Stimulated activated naive CD8-positive, alpha-beta T cell treated with anti-CD3 and anti-CD28 coated beads, Interleukin-15, Interleukin-2, amounts not matched to agents 100 U/mL and 50 U/mL, for 24 hours (primary cell): ENCODE measurements at places on chromosomes 13 and 19.

- DNase-seq, result no peak
Observed at GRCh38 chr13:40981949-40982348, 37.2 kb downstream of the ELF1 start.

GRCh38 chr19:11196406-11197287, 698 bp downstream of the KANK2 start:
- DNase-seq, result no peak

DNA sequence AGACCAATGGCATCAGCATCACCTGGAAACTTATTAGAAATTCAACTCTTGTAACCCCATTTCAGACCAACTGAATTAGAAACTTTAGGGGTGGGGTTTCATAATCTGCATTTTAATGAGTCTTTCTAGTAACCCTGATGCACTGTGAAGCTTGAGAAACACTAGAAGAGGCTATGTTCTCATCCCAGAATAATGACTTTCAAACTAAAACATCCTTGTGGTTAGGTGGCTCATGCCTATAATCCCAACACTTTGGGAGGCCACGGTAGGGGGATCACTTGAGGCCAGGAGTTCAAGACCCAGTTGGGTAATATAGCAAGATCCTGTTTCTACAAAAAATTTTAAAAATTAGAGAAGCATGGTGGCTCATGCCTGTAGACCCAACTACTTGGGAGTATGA, 402.4 kb downstream of the DLEU7 start:
- no peak for DNase-seq

GRCh38 chr19:19587771-19588170, 30.7 kb downstream of the PBX4 start:
- DNase-seq, result no peak

DNA sequence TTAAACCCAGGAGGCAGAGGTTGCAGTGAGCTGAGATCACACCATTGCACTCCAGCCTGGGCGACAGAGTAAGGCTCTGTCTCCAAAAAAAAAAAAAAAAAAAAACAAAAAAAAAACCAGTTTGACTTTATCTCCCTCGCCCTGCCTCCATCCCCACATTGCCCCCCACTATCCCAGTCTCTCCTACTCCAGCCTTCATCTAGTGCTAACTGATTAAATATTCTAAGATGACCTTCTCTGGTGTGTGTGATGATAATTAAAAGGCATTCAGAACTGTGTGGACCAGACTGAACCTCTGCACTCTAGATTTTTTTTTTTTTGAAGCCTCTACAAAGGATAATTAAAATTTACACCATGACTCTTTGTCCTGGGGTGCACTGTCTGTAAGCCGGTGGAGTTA, 6.0 kb upstream of the DLL3 start:
- no peak for DNase-seq

- DNase-seq, result no peak
Observed at GRCh38 chr13:87942205-87942604, 271.0 kb downstream of the SLITRK5 start.

DNA sequence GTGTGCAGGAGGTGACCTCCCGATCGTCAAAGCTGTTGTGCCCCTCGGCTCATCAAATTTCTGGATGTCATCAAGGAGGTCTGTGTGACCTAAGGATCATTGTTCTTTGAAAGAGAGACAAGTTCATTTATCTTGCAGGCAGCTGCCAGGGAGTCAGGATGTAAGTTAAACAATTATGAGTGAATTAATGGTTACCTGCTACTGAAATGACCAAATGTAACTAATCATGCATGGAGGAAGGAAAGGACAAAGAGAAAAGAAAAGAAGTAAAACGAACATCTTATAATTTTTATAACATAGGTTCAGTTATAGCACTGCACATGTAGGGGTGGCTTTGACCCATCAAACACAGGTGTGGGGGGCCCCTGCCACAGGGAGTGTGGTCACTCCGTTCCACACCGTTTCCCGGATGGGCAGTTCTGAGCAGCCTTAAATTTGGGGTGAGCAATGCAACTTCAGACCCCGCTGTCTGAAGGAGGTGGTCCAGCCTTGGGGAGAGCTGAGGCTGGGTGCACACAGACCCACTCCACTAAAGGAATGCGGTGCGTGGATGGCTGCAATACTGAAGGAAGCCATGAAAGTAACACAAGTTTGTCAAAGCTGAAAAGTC, 5.3 kb downstream of the CD22 start:
- no peak for DNase-seq

DNA sequence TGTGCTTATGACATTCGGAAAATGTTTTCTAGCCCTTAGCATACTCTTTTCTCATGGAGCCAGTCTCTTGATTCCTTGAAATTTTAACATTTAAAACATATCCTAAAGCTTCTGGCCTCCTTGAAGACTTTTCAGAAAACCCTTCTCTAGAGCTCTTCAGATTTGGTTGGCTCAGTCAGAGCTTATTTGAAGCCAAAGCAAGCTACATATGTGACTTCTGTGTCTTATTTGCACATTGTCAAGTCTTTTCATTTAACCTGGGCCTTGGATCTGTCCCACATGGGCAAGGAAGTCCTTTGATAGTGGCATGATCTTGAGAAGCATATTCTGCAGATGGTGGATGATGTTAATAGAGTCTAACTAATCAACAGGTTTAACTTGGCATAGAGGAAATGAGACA, 116.5 kb downstream of the LACC1 start:
- DNase-seq, result no peak

GRCh38 chr19:14477418-14478112, 2.4 kb upstream of the PTGER1 start:
- DNase-seq, result no peak

GRCh38 chr19:6518145-6518911, 12.5 kb upstream of the TNFSF9 start:
- peak; percentile 60 for DNase-seq

GRCh38 chr13:50797091-50797490, 46.4 kb downstream of the DLEU7 start:
- DNase-seq, result no peak

GRCh38 chr13:113361406-113361805, 2.5 kb downstream of the GRTP1 start:
- DNase-seq, result no peak
